Activated T-helper 1 cell treated with anti-CD3 and anti-CD28 coated beads, Interleukin-12 subunit alpha, Interleukin-12 subunit beta, Interleukin-2, Interleukin-4 antibody, amounts not matched to agents 30 ng/mL and 10 ng/mL and 1 ng/mL, durations not matched to agents 14 hours and 24 hours and 36 hours (primary cell): ENCODE measurements at places on chromosomes 16 and 17.

DNA sequence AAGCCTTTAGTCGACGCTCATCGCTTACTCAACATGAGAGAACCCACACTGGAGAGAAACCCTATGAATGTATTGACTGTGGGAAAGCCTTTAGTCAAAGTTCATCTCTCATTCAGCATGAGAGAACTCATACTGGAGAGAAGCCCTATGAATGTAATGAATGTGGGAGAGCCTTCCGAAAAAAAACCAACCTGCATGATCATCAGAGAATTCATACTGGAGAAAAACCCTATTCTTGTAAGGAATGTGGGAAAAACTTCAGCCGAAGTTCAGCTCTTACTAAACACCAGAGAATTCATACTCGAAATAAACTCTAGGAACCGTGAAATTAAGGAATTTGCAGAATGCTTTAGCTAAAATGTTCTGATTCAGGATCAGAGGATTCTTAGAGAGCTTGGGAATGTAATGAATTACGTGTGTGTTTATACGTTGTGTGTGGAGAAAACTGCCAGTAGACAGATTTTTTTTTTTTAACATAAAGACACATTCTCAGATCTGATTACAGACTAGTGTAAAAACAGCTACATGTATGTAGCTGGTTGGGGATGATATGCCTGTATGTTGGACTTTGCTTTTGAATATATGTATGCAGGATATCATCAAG lies 25.4 kb downstream of the ZFP90 start:
- DNase-seq, result no peak

DNA sequence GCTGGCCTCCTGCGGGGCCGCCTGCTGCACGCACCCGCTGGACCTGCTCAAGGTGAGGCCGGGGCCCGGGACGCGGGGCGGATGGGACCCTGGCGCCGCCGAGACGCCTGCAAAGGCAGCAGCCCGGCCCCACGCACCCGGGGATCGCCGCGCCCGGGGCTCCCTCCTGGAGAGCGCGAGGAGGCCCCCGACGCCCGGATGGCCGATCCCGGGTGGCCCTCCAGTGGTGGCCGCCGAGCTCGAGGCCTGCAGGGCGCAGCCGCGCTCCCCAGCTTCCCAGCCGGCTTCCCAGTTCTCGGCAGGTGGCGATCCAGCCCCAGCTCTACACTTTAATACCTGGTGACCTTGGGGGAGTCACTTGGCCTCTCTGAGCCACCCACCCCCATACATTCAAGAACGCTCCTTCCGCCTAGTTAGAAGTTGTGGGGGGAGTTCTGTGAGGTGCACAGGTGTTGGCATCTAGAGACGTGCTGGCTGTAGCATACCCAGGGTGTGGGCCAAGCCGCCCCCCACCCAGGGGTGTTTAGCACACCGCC lies 452 bp downstream of the SLC25A10 start:
- DNase-seq, result no peak

GRCh38 chr17:31856750-31857149 lies 2.3 kb downstream of the COPRS start:
- no peak for DNase-seq

DNA sequence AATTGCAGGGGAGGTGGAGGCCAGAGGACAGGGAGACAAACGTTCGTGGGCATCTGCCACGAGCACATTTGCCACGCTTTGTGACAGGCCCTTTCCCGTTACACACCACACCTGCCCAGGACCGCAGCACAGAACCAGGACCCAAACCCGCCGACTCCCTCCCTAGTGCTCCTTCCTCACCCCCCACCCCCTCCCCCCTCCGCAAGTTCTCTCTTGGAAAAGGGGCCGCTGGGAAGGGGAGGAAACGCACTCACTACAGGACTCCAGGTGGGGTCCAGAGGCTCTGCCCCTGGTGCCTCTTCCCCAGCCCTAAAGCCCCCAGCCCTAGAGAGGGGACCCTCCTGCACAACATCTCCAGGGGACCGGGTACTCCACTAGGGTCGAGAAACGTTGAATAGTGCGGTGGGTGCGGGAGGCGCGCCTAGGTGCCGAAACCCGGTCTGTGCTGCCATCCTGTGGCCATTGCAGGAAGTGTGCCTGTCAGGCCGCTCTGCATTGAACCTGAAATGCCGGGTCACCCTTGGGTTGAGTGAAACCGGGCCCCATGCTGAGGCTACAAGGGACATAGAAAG lies 21.9 kb upstream of the EIF1 start:
- DNase-seq, result peak; percentile 80

DNA sequence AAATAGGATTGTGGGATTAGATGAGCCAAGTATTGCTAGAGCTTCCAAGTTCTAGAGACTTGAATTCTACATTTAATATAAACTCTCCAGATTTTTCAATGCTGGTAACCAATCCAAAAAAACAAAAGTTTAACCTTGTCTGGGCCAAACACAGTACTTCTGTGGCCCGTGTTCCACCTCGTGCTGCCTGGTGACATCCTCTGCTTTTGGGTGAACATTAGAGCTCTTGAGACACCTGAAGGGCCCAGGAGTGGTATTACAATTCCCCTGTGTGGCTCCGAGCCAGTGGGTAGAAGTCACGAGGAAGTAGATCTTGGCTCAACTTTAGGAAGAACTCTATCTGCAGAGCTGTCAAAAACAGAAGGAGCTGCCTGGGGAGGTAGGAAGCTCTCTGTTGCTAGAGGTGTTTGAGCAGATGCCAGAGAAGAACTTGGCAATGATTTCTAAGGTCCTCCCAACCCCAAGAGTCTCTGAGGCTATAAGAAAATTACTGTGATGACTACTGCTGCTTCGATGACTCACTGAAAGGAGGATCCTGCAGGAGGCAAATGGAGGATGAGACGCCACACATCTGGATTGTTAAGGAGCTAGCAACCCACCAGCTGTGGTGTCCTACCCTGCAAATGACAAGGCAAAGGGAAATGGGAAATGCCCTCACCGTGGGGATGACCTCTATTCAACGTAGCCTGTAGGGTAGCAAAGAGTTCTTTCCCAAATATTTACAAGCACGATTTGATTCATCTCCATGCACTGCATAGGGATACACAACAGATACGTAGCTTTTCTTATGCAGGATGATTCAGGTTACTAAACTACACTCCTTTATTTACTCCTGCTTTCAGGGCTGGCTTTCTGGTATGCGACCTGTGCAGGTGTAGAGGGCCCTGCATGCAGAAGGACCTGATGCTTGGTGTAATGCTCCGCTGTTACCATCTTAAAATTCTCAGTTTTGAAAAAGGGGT lies 45.8 kb upstream of the GAS7 start:
- DNase-seq, result no peak

- no peak for DNase-seq
These were observed 6.3 kb upstream of the TAC4 start for GRCh38 chr17:49854126-49854525.

DNA sequence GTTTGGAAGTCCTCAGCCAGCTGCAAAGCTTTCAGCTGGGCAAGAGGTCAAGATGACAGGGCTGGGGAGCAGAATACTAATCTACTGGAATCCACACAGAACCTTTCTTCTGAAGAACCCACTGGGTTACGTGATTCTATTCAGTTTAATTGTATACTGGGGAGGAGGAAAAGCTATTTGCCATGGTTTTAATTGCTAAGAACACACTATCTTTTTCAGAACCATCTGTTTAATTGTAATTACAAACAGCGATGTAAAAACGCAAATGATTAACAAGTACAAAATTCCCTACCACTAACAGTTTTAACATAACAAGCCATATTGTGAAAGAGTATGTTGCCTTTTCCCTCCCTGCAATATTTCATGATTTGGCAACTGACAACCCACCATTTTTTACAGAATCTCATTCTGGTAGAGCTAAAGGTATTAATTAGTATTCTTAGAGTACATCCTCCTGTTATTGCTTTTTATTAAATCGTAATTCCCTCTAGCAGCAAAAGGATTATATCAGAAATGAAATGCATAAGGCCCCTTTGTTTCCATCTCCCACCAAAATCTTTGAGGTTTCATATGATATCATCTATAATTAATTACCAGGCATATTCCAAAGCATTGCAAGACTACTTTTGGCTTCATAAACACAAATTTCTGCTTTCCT lies 12.1 kb downstream of the HYDIN start:
- no peak for DNase-seq

DNA sequence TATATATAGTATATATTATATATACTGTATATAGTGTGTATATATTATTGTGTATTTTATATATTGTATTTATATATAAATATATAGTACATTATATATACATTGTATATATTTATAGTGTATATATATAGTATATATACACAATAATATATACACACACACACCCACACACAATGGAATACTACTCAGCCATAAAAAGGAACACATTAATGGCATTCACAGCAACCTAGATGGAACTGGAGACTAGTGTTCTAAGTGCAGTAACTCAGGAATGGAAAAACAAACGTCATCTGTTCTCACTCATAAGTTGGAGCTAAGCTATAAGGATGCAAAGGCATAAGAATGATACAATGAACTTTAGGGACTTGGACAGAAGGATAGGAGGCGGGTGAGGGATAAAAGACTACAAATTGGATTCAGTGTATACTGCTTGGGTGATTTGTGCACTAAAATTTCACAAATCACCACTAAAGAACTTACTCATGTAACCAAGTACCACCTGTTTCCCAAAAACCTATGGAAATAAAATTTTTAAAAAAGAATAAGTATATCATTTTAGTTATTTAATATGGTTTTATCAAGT lies 201.9 kb upstream of the CDH11 start:
- DNase-seq, result no peak

GRCh38 chr17:48612456-48612853 lies 1.6 kb upstream of the HOXB7 start:
- no peak for DNase-seq

DNA sequence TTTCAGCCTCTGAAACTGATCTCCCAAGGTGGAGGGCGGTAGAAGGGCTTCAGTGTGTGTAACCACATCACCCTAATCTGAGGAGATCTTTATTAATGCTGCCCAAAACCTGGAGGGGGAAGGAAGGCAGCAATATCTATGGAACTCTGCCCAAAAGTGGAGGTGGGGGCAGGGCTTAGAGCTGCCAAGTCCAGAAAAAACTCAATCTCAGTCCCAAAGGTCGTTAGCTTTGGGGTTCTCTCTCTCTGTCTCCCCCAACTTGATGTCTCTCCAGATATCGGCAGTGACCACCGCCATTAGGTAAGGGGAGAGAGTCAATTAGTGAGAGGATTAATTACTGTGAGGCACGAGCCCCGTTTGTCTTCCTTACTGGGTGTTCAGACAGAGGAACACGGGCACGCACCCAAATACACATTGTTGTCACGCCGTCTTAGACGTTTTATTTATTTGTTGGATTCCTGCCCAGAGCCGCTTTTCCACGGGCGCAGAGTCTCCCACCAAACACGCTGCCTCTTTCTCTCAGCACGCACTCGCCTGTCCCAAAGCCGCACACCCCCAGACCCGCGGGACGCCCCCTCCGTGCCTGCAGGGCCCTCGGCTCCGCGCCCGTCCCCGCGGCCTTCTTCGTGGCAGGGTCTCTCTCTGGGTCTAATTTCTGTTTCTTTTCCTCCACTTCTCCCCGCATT lies 5.4 kb upstream of the LHX1 start:
- DNase-seq, result no peak

GRCh38 chr16:52076332-52076731 lies 470.6 kb downstream of the TOX3 start:
- no peak for DNase-seq

DNA sequence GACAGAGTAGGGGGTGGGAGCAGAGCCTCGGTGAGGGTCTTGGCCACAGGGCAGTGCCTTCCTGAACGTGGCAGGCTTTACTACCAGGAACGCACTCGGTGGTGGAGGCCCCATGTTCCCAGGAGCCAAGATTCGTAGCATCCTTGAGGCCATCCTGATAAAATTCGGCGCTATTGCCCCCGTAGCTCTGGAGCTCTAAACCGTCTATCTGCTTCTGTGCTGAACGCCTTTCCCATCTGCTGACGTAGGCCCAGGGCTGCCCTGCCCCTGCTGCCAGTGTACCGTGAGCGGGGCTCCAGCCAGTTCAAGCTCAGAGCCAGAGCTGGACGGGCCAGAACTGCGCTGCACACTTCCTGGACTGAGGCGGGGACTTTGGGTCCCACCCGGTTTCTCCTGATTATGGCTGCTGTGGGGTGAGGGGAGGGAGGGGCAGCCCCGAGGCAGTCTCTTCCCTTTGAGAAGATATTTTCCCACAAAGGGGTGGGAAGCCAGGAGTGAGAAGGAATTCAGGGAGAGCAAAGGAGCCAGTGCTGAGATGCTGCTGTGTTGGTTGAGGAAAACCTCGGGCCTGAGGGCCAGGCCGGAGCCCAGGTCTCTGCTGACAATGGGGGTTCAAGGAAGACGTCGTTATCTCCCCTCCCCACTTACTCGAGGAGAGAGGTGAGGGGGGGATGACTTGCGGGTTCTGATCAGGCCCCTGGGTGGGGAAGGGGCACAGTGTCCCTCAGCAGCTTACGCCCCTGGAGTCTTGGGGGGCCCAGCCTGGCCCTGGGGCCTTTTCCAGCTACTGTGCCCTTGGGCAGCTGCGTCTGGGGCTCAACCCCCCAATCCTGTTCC lies 29.4 kb downstream of the OR1D5 start:
- DNase-seq, result no peak

DNA sequence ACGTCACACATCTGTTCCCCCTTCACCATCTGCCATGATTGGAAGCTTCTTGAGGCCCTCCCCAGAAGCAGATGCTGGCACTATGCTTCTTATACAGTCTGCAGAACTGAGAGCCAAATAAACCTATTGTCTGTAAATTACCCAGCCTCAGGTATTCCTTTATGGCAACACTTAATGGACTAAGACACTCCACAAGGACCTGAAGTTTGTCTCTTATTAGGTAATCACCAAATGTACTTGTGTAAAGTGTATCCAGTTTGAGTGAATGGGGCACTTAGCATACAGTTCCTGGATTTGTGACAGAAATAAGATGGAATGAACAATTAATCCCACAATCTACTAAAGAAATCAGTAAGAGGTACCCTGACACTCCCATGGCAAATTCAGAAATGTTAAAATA lies 105.3 kb downstream of the SLC39A11 start:
- DNase-seq, result no peak

DNA sequence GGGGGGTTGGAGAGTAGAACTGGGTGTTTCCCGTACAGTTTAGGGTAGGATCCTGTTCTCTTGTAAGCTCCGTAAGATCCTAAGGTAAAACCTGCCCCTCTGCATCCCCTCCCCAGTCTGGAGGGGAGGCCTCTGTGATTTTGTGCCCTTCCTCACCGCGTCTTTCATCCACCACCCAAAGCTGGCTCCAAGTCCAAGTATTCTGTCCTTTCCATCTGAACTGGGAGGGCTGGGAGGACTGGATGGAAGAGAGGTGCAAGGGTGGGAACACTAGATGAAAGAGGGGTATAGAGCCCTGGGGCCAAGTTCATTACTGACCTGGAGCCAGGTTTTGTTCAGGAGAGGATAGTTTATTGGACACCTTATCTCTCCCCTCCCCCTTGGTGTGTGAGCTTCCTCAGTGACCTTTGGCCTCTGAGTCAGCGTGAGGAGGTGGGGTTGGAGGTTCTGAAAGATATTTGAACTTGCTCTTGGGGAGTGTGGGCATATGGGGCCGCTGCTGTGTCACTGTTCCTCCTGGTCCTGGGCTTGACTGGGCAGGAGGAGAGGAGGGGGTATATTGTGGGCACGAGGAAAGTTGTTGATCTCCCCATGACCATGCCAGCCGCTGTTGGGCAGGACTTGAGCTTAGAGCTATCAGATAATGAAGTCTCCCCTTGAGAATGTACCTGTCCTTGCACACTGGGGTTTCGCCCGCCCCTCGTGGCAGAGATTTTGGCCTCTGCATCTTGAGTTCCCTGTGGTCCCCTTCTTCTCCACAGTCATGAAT lies 1.6 kb downstream of the LASP1 start:
- peak; percentile 64 for DNase-seq
